Hepatocyte (in vitro differentiated cells): ENCODE measurements at places on chromosomes 1 and 21.

- no peak for DNase-seq
Measured at GRCh38 chr21:34887105-34887442, 162.0 kb downstream of the RUNX1 start.

- no peak for DNase-seq
Measured at GRCh38 chr21:39148975-39149374, 34.3 kb downstream of the PSMG1 start.

DNA sequence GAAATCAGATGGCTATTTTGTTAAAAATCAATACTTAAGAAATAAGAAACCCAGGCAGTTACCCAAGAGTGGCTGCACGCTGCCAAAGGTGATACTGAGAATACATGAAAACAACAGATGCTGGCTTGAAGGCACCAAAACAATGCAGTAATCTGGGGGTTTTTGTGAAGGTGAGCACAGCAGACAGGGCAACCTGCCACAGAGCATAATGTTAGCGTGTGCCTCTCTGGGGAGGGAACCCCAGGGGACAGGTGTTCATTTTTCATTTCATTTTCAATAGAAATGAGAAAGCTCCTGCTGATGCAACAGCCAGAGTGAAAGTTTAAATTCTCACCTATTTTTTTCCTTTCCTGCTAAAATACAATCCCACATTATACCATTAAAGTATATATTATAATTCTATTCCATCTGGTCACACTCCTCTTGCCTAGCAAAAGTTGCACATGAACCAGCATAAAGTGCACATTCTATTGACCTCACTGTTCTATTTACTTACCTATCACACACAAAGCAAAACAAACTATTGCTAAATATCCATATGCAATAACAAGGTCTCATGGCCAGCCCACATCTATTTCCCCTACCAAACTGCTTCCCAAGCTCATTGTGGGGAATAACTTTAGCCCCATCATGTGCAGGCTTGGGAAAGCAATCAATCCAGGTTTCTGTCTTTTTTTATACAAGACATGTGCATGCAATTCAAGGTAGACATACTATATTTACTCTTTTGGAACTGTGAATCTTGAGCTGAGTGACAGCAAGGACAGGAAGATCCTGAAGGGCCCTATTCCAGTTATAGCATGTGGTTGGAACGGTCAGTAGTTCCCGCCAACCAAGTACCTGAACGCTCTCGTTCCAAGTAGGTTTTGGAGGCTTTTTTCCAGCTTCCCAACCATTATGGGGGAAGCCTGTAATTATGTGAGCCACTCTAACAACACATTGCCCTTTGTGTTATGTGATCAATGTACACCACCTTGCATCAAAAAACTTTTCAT lies 173.6 kb downstream of the RERE start:
- no peak for DNase-seq

- DNase-seq = no peak
Measured at GRCh38 chr1:206742719-206743383, 27.7 kb upstream of the IL19 start.

DNA sequence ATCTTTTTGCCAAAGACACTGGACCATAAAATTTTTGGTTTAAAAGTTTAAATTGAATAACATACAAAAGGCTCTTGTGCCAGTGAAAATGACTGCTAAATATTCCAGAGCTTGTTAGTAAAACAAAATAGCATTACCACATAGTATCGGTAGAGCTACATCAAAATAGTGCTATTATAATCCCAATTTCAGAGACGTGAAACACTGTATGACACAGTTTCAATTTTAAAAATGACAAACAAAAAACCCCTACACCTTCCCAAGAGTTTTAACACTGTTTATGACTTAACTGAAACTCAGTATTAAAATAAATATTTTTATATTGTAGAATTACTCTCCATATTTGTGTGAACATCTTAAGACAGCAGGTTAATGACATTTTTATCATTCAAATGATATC lies 7.0 kb downstream of the SLC30A1 start:
- DNase-seq = no peak

GRCh38 chr1:221777431-221778072 lies 35.7 kb upstream of the DUSP10 start:
- no peak for DNase-seq

DNA sequence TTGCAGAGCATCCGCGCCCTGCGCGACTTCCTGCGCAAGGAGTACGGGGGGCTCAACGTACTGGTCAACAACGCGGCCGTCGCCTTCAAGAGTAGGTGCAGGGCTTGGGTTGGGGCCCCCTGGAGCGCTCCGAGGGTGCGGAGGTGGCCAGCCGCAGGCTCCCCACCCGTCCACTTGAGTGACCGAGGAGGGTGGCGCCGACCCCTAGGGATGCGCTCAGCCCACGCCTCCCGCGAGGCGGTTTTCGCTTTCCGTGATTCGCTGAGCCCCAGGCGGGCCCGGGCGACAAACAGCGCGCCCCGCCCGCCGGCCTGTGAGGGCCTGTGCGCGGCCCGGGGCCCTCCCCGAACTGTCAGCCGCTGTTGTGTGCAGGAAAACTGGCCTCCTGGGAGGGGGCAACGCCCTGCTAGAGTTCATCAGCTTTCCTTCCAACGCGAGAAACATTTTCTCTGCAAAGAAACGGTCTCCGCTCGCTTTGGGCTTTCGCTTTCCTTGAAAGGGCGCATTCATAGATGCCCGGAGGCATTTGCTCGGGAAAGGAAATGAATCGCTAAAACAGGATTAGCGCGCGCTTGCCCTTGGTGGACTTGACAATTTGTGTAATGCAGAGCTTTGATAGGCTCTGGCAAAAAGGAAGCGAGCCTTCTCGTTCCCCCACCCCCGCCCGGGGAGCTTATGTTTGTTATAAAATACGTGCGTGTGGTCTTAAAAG lies 668 bp downstream of the CBR3 start:
- peak; percentile 66 for DNase-seq

DNA sequence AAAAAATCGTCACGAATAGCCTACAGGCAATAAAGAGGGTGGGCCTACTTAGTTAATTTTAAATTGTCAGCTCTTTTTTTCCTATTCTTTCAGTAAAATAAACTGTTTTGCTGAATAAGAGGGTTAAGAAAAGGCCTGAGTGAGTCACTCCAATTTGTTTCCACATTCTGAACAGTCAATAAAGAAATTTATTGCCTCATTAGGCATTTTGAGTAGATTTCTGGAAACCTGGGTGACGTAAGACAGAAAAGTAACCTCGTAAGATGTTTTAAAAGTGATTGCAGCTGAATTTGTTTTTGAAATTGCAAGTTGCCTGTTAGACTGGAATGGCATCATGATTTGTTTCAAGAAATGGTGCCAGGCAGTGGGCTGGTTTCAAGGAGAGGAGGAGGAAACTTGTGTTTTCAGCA lies 439.3 kb downstream of the USP25 start:
- DNase-seq = peak; percentile 44

DNA sequence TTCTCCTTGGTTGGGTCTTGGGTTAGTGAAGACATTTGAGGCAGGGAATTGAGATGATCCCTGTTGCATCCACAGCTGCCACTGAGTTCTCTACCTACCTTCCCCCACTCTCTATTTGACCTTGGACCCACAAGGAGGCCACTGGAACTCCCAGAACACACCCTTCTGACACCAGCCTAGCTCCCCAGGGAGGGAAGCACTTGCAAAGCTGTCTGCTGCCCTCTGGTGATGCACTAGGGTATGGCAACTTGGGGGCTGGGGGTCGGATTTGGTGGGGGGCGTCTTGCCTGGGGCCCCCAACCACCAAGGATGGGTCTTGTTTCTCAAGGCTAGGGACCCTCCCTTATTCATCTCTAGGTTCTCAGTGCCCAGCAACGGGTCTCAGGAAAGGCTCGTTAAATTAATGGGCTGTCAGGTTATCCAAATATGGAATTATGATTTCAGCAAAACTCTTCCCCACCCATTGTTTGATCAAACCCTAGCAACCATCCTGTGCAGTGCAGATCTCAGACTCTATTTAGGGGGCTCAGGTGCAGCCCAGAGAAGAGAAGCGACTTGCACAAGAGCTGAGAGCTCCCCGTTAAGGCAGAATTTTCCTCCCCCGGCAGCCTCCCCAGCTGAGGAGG lies 177.8 kb upstream of the KLHDC7A start:
- DNase-seq = no peak

DNA sequence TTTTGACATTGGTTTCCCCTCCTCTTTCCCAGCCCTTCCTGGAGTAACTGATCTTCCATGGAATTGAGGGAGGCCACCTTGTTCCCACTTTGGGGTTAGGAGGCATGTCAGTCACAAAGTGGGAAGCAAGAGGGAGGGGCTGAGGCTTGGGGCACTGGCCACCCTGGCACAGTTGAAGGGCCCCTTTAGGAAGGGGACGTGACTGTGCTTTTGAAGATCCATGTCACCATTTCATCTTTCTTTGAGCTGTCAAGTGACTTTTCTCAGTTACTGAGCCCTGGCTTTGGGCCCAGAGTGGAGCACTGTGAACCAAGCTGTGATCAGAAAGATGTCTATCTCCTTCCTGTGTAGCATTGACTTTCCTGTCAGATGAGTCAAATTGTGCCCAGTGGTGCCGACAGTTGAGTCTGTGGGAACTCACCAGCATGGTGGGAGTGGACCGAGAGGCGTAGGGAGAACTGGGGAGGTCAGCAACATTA lies 38.5 kb upstream of the TDRD10 start:
- DNase-seq = no peak

- peak; percentile 55 for DNase-seq
Measured at GRCh38 chr1:24643363-24644099, 429 bp downstream of the SRRM1 start.

- DNase-seq = no peak
Measured at GRCh38 chr1:97563926-97564325, 356.9 kb downstream of the DPYD start.

DNA sequence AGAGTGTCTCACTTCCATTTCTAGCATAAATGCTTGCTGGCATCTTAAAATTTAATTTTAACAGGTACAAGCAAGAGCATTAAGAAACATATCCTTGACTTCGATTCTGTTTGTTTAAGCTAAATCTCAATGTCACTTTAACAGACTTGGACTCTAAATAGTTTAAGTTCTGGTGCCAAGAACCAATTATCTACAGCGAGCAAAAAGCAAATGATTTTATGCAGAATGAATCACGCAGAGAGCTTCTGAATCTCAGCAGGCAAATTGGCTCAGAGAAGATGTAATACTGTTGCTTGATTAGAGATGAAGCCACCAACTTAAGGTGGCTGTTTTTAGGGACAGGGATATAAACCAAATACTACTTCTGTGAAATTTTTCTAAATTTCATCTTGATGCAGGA lies 117.0 kb upstream of the PLD5 start:
- DNase-seq = no peak

DNA sequence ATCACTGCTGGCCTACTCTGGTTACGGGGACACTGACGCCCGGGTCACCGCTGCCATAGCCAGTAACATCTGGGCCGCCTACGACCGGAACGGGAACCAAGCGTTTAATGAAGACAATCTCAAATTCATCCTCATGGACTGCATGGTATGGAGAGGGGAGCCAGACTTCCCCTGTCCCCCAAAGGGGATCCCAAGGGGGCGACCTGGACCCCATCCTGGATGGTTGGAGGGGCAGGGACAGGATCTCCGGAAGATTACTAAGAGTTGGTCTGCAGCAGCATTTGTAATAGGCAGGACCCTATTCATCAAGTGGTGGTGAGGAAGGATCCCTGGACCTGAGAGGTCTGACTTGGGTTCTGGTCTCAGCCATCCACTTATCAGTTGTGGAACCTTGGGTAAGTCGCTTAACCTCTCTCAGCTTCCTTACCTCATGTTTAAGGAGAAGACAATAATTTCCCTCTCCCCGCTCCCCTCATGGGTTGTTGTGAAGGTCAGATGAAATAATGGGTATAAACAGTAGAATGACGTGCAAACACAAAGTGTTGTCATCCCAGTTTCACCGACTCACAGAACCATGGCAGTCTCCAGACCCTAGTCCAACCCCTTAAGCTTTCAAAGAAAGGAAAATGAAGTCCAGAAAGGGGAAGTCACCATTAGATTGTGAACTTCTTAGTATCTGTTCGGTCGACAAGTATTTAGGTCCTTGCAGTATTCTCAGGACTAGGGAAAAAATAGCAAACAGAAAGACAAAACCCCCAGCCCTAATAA lies 883 bp downstream of the LAMTOR2 start:
- DNase-seq = no peak

DNA sequence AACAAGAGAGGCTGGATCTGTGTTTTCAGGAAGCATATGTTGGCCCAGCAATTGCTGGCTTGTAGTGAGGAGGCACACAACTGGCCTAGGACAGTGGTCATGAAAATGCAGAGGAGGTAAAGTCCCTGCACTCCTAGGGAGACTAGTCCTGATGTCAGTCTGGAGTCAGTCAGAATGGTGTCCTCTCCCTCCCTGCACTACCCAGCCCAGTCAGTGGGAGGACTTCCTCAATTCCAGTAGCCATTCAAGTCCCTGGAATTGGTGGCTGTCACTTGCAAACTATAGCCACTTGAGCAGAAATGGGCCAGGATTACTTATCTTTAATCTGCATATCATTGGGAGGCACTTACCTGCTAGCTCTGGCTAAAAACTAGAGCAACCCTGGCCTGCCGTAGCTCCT lies 18.6 kb downstream of the NDUFS5 start:
- DNase-seq = no peak
